ENCODE measurements at places on chromosomes 6 and 20.

GRCh38 chr6:24824142-24824938 lies 25.6 kb upstream of the ARMH2 start:
- DNase-seq = no peak

DNA sequence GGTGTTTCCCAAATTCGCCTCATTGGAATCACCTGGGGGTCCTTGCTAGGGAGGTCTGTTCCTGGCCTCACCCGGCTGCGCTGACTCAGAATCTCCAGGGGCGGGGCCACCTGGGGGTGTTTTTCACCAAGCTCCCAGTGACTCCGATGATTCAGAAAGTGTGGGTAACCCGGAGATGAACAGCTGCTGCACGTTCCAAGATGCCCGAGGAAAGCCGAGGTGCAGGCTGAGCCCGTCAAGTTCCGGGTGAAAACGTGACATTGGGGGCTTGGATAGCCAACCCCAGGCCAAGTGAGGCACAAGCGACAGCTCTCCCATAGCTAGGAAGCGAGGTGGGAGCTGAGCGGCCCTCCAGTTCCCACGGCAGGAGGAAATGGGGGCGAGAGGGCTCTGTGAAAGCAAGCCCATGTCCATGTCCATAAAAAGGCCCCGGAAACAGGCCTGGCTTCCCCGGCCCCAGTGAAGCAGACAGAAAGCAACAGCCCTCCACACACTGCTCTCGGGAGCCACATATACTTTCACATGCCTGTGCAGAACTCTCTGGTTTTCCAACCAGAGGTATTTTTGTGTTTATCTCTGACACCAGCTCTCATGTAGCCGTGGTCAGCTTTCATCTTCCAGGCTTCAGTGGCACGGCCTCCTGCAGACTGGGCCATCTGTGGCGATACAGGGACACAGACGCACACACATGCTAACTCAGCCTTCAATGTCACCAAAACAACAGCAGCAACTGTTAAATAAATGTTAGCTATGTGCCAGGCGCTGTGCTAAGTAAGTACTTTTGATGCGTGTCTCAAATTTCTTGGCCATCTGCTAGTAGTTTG lies 90.7 kb upstream of the CCDC28A start:
- DNase-seq = no peak

DNA sequence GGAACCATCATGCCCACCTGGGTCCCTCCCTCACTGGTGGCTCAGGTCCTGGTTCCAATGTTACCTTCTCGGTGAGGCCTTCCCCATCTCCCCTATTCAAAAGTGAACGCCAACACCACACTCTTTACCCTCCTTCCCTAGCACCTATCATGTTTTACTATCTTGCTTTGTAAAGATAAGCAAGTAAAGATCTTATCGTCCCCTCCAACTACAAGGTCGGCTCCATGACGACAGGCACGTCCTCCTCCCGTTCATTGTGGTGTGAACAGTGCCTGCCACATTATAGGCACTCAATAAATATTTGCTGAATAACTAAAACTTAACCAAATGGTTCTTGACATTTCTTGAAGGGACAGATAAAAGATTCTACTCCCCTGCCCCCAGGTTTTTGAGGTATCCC lies 147.1 kb downstream of the PREX1 start:
- DNase-seq = peak; percentile 15

- DNase-seq = peak; percentile 30
Measured at GRCh38 chr6:43744931-43745727, 24.9 kb upstream of the VEGFA start.

DNA sequence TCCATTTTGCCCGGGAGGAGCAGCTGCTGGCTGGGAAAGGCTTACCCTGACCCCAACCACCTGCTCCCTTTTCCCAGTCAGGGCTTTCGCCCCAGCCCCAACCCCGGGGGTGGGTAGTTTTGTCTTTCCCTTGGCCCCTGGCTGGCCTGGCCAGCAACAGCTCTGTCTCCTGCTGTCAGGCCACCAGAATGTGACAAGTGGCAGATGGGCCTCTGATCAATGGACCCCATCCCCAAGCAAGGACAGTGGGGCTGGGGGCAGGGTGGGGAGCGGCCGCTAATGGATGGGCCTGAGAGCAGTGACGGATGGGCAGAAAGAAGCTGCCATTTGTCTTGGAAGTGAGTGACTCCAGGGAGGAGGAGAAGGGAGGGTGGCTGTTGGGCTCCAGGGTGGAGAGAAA lies 121.6 kb downstream of the DHX35 start:
- DNase-seq = no peak

DNA sequence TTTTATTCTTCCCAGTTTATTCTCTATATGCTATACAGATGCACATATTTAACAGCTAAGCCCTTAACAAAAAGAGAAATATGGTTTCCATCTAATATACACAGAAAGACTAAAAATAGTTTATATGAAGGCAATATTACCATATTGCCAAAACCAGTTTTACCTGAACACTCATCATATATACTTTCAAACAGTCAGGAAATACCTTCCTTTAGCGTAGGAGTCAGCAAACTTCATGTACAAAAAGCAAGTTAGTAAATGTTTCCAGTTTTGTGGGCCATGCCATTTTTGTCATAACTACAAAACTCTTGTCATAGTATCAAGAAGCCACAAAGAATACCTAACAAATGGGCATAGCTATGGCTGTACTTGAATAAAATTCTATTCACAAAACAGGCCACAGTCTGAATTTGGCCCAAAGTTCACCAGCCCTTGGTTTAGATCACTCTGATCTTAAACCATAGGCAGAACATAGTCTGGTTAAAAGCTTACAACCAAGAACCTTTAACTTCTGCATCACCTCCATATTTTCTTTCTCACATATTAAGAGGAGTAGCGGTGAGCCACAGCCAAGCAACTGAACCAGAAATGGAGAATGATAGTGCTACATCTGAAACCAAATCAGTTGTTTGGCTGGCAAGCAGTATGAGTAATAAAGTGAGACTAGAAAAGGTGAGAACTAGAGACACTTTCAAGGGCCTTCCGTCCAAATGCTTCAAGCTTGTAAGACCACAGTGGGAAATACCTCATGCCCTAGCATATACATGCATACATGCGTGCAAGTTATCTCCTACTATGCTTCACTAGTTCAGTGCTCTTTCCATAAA lies 116.6 kb downstream of the PTPRK start:
- no peak for DNase-seq

DNA sequence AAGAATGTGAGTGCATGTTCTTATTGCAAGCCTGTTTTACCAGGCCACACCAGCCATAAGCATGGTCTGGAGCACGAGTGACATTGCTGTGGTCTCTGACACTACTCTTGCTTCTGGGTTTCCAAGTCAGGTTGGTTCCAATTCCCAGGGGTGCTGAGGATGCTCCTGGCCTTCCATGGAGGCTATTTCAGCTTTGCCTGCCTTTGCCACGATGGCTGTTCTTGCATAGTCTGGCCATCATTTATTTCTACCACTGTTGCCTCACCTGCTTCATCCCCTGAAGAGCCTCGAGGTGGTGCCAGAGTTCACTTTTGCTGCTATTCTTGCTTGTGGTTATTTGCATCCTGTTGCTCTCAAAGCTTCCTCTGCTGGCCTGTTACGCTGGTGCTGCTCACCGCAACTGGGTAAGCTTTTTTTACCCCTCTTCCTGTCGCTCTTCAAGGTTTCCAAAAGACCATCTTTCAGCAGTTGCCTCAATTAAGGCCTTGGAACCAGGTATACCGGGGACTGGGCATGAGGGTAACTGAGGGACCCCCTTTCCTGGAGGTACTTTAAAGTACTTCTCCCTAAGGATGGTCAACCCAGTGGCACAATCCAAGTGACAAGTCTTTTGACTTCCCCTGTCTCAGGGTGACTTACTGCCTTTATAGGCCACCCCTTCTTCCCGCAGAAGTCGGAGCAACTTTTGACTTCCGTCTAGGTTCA lies 64.5 kb downstream of the AKAP7 start:
- DNase-seq = peak; percentile 87

GRCh38 chr20:34301587-34302311 lies 1.4 kb downstream of the AHCY start:
- DNase-seq = no peak

DNA sequence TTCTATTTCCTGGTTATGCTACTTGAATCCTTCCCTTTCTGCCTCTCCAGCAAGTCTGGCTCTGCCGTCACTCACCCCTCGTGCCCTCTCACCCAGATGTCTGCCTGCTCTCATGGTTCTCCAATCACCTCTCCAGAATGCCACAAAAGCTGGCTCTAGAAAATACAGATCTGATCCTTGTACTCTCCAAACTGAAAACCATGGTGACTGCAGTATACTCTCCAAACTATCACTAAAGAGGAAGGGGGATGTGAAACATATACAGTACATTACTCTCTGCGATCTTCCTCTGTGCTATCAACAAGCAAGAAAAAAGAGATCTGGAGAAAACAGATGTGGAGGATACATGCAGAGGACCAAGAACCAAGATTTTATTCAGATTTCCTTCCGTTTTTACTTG lies 91.1 kb downstream of the ATXN1 start:
- DNase-seq = no peak

DNA sequence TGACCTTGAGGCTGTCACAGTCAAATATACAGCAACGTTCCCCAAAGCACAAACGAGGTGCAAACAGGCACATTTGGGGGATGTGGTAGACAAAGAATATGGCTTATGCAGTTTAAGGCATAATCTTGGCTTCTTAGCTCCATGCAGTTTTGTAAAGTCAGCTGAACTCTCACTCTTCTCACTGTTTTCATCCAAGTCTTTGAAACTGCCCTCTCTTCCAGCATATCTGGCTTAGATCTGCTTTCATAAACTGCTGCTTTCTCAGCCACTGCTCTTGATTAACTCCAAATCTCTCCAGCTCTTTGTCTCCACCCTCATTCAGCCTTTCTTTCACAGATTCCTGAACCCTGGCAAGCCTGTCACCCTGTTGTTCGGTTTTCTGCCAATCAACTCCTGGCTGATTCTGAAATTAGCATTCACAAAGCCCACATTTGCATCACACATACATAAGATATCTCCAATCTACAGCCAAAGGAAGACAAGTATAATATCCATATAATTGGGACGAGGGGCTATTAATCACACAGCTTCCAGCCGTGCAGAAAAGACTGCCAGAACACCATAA lies 301.1 kb upstream of the RNF217 start:
- DNase-seq = no peak

- DNase-seq = no peak
Measured at GRCh38 chr20:822651-823573, 10.6 kb upstream of the FAM110A start.

DNA sequence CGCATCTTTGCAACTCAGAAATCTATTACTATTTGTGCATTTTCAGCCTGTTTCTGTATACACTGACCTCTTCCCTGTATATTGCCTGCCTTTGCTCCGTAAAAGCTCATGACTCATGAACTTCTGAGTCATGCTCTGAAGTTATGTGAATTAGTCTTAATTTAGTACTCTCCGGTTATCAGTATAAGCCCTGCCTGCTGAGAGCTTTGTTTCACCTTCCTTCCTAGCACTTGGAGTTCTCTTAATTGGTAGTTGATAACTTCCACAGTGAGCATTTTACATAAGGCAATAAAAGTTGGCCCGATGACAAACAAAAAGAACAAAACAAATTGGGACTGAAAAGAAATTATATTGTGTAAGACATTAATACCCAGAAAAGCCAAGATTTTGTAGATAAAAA lies 231.4 kb downstream of the GJA1 start:
- no peak for DNase-seq

DNA sequence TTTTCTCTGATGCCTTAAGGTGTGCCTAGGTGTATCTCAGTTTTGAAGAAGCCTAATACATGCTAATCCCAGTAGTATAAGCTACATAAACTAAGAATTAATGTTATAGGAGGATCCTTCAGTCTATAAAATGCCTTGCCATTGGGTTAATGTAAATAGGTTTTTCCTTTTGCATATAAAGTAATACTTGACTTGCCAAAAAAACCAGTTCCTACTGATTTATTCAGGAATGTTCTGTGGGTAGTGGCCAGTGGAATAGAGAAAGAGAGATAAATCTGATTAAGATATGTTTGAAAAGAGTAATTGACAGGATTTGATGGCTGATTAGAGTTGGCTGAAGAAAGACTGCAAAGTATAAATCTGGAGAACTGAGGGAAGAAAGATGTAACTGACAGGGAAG lies 273.4 kb downstream of the ZFAND3 start:
- no peak for DNase-seq

- DNase-seq = no peak
Measured at GRCh38 chr6:152402791-152403190, 234.4 kb downstream of the SYNE1 start.

- no peak for DNase-seq
Measured at GRCh38 chr20:32404017-32404416, 45.9 kb downstream of the ASXL1 start.

GRCh38 chr6:137550535-137550934 lies 56.3 kb upstream of the OLIG3 start:
- no peak for DNase-seq

- DNase-seq = no peak
Measured at GRCh38 chr6:128532136-128532535, 11.7 kb upstream of the PTPRK start.

- DNase-seq = peak; percentile 69
Measured at GRCh38 chr20:62754122-62754990, 41.9 kb upstream of the MRGBP start.

- DNase-seq = no peak
Measured at GRCh38 chr6:113048741-113049140, 701.6 kb downstream of the RFPL4B start.

GRCh38 chr6:62285612-62286469 lies at the start of gene KHDRBS2:
Gene KHDRBS2, minus strand, starts transcription at chr6:62286225.
- peak; percentile 95 for DNase-seq

Data from spleen (tissue), 13 donors.